GDM1 (cell line): ENCODE measurements at places on chromosomes 7 and 10.

GRCh38 chr10:64158551-64158950, 637.4 kb downstream of the REEP3 start:
- DNase-seq, result no peak

GRCh38 chr10:91590142-91590903, 42.5 kb downstream of the PPP1R3C start:
- DNase-seq, result no peak

DNA sequence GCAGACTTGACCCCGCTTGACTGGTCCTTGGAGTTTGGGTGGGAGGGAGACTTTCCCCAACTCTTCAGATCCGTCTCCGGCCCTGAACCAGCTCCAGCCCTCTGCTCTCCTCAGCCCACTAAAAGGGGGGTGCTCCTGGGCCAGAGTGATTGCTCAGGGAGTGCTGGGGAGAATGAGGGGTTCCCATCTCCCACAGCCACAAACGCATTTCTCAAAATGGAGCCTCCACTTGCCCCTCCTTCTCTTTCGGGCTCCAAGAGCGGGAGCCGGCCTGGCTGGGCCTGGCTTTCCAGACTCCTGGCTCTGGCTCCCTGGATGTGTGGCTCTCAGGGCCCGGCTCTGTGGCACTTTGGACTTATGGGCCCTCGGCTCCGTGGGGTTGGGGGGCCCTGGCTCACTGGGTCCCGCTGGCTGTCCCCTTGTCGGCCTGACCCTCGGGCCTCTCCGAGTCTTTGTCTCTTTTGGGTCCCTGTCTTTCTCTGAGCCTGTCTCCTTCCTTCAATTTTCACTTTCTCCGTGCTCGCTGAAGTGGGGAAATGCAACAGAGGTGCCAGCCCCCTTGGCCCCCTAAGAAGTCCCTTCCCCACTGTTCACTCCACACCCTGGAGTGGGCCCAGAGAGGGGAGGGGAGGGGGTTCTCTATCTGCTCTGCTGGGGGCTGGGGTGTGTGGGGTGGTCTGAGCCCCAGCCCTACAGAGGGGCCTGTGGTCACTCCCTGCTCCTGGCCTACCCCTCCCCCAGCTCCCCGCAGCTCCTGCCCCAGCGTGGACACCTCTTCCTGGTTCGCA, 713 bp downstream of the LZTS2 start:
- no peak for DNase-seq

DNA sequence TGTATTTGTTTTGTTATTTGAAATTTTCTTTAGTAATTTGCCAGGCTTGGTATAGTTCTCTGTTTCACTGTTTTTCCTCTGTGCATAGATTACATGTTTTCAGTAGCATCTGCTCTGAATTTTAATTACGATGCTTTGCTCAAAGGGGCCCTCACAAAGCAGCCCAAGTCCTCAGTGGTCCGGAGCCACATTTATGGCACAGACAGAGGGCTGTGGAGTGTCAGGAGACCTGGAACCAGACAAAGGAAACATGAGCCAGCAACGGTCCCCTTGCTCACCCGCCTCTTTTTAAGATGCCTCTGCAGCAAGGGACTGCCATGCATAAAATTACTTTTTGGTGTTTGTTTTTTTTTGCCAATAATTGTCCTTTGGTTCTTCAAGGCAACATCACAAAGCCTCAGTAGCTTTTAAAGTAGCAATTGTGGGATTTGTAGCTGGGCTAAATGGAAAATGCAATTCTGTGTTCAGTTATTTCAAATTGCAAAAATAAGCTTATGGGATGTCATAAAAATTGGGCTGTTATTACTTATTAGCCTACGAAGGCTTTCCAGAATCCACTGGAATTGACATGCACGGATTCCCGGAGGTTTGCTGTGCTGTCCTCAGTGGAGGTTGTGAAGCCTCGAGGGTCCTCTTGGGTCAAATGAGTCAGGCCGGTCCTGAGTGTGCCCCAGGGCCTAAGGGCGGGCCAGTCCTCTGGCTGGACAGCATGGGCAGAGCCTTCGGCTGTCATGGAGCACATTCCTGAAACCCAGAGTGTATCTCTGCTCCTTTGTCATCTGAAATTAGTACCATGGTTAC, 422.8 kb downstream of the GLRX3 start:
- no peak for DNase-seq
